HFFc6 (cell line): ENCODE measurements at places on chromosomes 7 and 10.
A peak's percentile ranks its signal among the peaks of the same experiment; 100 is the strongest.

DNA sequence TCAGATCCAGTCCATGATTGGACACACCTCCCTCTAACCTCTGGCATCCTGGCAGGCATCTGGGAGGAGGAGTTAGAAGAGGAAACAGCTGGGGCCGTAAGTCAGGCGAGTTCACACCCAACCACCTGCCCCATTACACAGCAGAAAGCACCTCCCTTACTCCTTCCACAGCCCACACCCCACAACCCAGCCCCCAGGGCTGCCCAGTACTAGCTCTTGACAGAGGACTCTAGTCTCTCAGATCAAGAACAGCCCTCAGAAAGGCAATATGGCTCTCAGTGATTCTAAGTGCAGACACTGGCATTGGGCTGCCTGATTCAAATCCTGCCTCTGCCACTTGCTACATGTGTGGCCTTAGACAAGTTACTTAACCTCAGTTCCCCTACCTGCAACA is 34.1 kb downstream of the KCNMA1 start:
- no peak for DNase-seq

- no peak for DNase-seq
Observed at GRCh38 chr10:88693392-88694020, 12.5 kb upstream of the LIPK start.

DNA sequence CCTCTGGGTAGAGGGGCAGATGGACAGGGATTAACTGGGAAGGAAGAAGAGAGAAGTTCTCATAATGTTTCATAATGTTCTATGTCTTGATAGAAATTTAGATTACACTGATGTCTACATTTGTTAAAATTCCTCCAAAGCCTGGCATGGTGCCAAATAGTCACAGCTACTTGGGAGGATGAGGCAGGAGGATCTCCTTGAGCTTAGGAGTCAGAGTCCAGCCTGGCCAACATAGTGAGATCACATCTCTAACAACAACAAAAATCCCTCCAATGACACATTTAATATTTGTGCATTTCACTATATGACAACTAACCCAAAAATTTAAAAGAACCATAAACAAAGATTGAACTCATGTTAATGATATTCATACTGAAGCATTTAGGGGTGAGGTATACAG is 33.0 kb upstream of the PPP1R3C start:
- peak; percentile 66 for DNase-seq

DNA sequence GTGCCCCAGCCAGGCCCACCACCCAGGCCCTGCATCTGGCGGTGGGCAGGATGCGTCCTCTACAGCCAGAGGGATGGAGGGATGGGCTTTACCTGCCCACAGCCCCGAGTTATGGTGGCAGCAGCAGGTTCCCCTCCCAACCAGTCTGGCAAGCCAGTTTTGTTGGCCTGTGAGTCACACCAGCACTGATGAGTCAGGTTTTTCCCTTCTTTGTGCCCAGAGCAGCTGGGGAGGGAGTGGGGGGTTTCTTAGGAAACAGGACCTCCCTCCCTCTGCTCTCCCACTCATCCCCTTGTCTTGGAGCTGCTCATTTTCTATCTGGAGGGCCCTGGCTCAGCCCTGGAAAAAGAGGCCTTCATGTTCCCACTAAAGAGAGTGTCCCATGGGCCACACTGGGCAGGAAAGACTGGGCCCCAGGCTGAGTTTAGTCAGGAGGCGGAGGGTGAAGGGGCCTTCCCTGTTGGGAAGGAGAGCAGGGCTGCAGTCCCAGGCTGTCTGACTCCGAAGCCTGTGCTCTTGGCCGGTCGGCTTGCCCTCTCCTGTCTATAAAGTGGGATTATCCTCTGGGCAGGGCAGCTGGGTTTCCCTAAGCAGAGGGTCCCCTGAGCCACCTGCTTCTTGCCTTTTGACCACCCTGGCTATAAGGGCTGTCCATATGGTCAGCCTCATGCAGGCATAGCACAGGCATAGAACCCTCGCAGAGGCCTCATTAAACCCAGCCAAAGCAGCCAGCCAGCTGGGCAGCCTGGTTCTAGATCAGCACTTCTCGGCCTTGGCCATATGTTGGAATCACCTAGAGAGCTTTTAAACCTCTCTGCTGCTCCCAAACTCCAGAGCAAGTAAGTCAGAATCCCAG is 30.2 kb upstream of the ANKRD2 start:
- peak; percentile 80 for DNase-seq

GRCh38 chr10:123897146-123897545 is 5.5 kb upstream of the CPXM2 start:
- DNase-seq: no peak

DNA sequence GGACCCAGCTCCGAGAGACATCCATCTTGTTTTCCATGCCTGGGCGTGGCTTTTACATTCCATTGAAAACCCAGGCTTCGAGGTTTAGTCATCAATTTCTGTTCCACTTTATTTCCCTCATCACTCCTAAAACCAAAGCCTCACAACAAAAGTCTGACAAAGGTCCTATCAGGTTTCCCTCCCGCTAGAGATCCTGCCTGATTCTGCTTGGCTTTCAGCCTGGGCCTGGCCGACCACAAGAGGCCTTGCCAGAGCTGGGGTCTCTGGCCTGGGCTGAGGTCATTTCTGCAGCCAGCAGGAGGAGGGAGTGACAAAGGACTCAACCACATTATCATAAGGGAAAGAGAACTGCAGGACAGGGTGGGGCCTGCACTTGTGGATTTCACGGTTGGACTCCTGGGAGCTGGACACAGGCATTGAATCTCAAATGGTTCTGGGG is 167.0 kb downstream of the FANK1 start:
- peak; percentile 66 for DNase-seq

- DNase-seq: no peak
Observed at GRCh38 chr10:130438861-130439260, 302.7 kb downstream of the GLRX3 start.

DNA sequence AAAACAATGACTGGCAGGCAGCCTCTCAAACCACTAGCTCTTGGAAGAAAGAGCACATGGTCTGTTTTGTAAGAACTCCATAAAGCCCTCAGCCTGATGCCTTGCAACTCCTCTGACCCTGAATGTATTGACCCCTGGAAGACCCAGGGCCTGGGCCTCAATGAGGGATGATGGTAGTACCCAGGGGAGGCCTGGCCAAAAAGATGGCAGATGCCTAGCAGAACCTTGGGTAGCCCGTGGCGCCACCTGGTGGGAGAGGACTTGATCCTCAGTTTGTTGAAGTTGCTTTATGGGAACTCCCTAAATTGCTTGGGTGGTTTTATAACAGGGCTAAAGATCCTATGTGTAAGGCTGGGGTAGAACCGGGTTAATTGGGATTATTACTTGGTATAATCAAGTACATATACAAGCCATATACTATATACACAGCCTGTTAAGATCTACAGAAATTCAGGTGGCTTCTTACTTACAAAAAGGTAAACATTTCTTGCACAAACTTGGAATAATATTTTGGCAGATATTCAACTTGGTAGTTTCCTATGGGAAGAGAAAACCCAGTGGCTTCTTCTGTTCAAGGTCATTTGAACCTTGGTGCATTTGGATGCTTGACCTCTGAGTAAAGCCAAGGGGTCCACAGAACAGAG is 95.8 kb upstream of the CACUL1 start:
- DNase-seq: peak; percentile 46

DNA sequence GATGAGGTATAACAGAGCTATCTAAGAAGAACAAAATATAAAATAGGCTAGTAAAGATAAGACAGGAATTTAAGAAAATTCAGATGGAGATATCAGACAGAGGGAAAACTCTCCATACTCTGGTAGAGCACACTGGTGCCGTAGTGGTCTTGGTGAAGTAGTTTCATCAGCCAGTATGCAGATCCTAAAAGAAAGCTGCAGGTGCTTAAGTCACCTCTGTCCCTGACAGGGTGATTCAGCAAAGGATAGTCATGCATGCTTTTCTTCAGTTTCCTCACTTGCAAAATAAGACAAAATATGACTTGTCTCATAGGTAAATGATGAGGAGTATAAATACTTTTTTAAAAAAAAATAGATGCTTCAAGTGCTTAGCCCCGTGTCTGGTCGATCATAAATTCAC is 794.9 kb downstream of the TNS3 start:
- DNase-seq: no peak

DNA sequence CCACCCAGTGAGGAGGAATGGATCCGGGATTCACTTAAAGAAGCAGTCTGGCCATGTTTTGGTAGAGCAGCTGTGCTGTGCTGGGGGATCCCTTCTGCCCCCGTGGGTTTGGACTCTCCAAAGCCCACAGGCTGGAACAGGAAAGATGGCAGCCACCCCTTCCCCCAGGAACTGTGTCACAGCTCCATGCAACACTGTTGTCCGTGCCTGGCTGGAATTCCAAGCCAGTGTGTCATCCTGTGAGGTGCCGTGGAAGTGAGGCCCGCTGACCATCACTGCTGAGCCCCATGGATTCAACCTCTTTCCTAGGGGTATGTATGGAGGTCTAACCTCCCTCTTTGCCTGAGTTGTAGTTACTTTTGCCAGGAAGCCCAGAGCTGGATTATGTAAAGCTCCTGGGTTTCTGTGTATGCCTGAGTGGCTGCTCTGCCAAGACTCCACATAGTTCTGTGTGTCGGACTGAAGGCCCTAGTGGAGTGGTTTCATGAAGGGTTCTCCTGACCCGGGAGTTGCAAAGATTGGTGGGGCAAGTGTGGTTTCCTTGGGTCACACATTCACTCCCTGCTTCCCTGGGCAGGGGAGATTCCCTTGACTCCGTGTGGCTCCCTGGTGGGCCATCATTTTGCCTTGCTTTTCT is 35.1 kb upstream of the PCGF5 start:
- DNase-seq: peak; percentile 75

- DNase-seq: no peak
Observed at GRCh38 chr7:155653803-155654202, 9.3 kb downstream of the RBM33 start.

DNA sequence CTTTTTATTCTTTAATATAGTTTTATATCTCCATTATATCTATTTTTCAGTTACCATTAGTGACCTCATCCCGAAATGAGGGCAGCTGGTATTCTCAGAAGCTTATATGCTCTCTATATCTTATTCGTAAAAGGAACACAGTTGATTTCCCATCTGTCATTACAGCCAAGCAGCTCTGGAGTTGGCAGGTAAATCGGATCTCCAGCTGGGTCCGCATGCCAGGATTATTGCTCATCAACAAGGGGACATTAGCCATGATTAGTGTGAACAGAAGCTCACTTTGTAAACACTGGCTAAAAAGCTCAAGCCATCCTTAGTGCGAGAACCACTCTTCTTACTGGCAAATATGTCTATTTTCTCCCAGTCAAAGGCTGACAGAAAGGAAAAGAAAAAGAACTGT is 180.3 kb downstream of the NPSR1 start:
- DNase-seq: no peak

DNA sequence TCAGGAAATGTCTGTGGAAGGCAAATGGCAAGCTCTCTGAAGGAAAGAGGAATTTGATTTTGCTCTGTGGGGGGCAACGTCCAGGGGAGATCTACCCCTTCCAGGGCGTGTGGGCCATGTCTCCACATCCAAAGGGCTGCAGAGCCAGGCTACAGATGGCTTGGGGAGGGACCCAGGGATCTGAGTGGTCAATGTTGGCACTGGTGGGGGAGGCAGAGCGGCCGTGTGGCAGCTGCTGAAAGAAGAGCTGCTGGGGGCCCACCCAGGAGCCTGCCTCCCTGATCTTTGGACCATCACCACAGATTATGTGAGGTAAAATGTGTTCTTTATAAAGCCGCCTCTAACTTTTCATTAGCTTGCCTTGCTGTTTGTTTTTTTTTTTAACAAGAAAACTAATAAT is 144.1 kb downstream of the HERPUD2 start:
- no peak for DNase-seq

DNA sequence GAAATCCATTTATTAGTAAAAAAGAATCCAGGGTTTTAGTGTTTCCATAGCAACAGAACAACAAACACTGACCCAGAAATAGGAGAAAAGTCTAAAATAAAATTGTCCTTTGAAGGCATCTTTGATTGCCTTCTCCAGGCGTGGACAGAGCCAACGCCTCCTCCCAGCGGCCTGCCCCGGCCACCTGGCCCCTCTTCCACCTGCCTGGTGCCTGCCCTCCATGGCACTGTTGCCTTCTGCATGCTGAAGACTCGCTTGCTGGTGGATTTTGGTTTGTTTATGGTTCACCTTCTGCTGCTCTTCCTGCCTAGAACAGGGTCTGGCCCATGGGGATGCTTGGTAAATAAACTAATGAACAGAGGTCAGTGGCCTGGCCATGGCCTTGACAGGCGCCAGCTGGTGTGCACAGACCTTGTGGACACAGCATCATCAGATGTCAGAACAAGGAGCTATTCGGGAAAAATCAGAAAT is 107.4 kb downstream of the DYNC2I1 start:
- DNase-seq: no peak

DNA sequence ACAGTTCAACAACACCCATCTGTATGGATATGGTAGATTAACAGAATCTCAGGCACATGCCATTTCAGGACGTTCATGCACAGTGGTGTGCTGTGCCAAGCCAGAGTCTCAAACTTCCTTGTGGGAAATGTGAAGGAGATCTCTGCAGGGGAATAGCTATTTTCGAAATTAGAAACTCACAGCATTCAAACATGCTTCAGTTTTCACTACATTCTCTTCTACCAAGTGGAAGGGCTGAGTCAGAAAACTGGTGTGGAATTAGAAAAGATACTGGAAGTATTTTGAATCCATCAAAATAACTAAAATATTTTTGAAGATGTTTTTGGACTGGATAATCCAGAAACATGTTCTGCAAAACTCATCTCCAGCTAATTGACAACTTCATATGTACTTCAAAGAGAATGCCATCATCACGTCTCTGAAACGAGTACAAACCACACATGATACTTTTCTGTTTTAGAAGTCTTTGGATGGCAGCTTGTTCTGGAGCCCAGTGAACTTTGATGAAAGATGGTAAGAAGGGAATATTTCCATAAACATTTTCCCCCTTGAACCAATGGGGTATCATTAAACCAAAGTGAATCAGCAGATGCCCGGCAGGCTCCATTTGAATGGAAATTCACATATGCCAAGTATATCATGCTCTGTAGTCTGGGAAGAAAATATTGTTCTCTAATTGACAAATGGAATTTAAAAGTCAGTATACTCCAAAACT is 616.3 kb upstream of the IGFBP3 start:
- no peak for DNase-seq

- no peak for DNase-seq
Observed at GRCh38 chr10:24153537-24153936, 55.4 kb upstream of the KIAA1217 start.

GRCh38 chr7:13846386-13846785 is 143.1 kb downstream of the ETV1 start:
- no peak for DNase-seq

GRCh38 chr10:30625080-30625479 is 4.5 kb downstream of the LYZL2 start:
- DNase-seq: peak; percentile 16
